Stimulated activated CD8-positive, alpha-beta memory T cell treated with anti-CD3 and anti-CD28 coated beads, Interleukin-7, amount 100 ng/mL, for 1 hour (primary cell): ENCODE measurements at places on chromosomes 7 and 10.

DNA sequence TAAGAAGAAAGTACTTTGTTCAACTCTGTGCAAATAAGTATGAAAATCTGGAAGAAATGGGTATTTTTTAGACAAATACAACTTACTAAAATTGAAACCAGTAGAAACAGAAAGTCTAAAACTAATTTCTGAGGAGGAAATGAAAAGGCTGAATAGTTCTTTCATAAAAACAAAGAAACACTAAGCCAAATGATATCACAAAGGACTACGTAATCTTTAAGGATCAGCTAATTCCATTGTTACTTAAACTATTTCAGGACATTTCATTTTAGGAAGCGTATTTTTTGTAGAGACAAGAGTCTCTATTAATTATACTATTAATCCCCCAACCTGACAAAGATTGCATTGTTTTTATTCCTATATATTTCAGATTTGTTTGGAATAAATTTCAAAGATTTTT lies 11.2 kb upstream of the CCSER2 start:
- DNase-seq = no peak

- no peak for DNase-seq
Observed at GRCh38 chr10:7000061-7000460, 410.8 kb downstream of the SFMBT2 start.

DNA sequence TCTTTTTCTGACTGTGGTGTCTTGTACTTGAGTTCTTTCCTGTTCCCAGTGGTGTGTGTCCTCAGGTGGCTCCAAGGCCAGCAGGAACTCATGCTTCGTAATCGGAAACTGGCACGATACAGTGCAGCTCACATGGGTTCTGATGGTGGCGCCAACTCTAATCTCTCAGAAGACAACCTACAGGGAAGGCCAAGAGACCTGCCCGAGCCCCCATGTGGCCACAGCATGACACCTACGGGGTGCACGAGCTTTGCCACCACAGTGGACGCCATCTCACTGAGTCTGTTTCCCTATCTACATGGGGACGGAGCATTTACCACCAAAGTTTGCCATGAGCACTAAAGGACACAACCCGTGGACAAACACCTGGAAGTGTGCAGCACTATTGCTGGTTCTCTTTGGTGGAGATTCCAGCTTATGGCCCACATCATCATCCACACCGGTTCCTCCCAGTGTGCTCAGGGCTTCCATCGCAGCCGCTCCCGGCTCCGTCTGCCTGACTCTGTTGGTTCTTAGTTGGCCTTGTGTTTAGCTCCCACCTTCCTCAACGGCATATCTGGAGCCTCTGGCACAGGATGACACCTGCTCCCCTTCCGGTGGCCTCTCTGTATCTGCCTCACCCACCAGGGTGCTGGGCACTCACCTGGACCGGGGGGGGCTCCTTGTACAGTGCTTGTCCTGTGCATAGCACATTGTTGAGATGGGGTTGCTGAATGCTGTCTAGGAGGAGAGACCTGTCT lies 586.6 kb upstream of the MKI67 start:
- no peak for DNase-seq

GRCh38 chr10:69948261-69948660 lies 104.4 kb upstream of the MACROH2A2 start:
- no peak for DNase-seq

GRCh38 chr7:45084901-45085618 lies 3.7 kb downstream of the NACAD start:
- no peak for DNase-seq
